ENCODE measurements at places on chromosomes 6 and 20. TPM values are rescaled to one million over a fixed set of nuclear protein-coding genes. Genes with fewer than 3 reads are reported as not detected.

HTR1E gene
- not detected for total RNA-seq

LY86 gene
- total RNA-seq = not detected

UST gene
- 32.4 TPM for total RNA-seq

OR2J3 gene
- not detected for total RNA-seq

MMP24OS gene
- total RNA-seq = 20.1 TPM

OVOL2 gene
- total RNA-seq = not detected

SCRT2 gene
- not detected for total RNA-seq

SMLR1 gene
- not detected for total RNA-seq

TCEA2 gene
- 28.1 TPM for total RNA-seq

SLC26A8 gene
- 0.26 TPM for total RNA-seq

SNX21 gene
- 65.2 TPM for total RNA-seq

KCNK16 gene
- not detected for total RNA-seq

OPRL1 gene
- total RNA-seq = 1.4 TPM

NKAPL gene
- 1.9 TPM for total RNA-seq

All from aortic smooth muscle cell (primary cell).